ENCODE measurements at places on chromosomes 16 and 17.

DNA sequence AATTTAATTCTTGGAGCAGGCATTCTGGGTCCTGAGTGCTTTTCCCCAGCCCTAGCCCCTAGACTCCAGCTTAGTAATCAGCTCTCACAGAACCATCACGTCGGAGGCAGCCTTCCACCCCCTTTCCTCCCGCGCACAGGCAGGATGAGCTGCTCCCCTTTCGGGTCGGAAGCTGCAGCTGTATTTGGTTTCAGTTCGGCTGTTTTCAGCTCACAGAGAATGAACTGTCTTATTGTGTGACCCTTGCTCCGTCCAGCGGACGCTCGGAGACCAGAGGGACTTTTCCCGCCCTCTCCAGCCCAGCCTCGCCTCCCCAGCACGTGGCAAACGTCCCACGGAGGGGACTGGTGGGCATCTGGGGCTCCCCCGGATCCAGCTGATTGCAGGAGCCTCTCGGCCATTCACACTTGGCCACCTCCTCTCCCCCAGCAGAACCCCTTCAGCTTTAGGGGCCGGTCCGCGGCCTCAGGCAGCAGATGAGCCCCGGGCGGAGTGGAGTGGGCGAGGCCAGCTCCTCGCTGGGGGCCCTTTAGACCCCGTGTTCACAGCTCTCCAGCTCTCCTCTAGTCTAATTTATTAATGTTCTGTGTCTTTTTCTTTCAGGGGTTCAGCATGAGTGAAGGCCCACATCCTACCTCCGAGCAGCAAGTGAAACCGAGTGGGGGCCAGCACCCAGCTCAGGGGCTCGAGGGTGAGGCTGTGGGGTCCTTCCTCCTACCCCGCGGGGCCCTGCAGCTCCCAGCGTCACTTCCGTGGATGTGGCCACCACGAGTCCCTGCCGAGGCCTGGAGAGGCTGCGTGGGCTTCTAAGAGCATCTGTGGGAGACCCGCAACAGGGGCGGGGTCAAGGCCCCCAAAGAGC is 863 bp upstream of the UTS2R start:
- DNase-seq = no peak

GRCh38 chr16:47127541-47127940 is 16.2 kb downstream of the NETO2 start:
- no peak for DNase-seq

- DNase-seq = no peak
Observed at GRCh38 chr17:9249245-9249953, 228.1 kb downstream of the NTN1 start.

DNA sequence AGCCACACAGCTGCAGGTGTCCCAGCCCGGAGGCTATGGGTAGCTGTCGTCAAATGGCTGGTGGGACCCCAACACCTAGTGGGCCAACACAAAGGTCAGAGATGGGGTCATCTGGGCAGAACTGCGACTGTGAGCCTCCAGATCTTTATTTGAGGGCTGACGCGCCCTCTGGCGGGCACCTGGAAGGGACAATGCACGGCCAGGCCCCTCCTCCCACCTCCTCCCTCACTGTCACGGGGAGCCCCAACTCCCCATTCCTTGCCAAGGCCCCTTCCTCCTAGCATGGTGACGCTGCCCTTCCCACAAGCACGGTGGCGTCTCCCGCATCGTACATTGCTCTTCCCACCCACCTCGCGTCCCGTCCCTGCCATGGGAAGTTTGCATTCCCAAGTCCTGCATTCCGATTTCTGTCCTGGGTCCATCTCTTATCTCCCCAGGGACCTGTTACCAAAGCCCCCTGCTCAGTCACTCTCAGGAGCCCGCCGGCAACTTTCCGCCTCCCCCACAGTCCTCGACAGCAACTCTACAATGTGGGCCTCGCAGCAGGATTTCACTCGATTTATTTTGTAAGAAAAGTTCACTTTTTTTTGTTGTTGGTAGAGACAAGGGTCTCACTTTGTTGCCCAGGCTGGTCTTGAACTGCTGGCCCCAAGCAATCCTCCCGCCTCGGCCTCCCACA is 1.0 kb downstream of the TLE7 start:
- DNase-seq = no peak

- DNase-seq = no peak
Observed at GRCh38 chr17:1299552-1300370, 20.3 kb downstream of the TRARG1 start.

DNA sequence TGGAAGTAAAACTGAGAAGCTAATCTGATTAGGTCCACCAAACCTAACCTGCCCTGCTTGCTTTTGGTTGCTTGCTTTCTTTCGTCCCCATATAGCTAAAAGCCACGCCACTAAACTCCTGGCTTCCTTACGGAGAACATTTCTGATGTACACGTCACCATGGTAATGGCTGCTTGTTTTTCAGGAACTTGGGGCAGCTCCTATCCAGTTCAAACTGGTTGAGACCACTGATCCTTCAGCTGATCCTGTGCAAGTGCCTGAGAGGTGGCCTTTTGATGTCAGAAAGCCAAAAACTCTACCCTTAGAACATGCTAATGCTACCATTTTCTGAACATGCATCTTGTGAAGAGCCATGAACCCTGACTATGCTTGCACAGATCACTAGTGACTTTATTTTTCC is 14.4 kb upstream of the DHRS7C start:
- no peak for DNase-seq

DNA sequence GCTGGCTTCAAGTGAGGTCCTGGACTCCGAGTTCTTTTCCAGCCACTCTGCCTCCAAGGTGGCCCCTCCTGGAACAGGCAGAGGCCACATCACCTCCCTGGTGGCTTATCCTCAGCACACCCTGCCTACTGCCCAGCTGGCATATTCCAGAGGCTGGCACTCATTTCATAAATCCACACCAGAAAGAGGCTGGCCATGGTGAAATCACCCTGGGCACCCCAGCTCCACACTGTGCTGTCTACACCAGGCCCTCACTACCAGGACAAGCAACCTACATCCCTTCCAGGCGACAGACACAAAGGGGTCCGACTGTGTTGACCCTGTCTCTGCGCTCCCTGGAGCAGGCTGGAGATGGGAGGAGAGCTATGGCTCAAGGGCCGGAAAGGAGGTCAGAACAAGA is 100.2 kb downstream of the C16orf78 start:
- no peak for DNase-seq

GRCh38 chr16:87784812-87785211 is 19.0 kb upstream of the KLHDC4 start:
- no peak for DNase-seq

DNA sequence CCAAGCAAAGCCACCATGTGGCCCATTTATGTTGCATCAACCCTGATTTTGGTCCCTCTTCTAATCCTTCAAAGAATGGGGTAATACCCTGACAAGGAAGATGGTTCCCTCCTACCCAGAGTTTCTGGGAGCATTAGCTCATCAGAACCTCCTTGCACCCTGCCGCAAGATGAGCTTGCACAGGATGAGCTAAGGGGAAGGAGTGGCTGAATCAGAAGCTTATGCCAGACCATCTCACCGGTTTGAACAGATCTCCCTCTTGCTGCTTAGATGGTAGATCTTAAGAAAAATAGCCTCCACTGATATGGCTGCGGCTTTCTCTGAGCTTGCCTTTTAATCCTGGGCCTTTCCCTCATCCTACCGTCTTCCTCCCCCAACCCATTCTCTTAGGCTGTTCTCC is 175.1 kb downstream of the SOX9 start:
- DNase-seq = no peak

DNA sequence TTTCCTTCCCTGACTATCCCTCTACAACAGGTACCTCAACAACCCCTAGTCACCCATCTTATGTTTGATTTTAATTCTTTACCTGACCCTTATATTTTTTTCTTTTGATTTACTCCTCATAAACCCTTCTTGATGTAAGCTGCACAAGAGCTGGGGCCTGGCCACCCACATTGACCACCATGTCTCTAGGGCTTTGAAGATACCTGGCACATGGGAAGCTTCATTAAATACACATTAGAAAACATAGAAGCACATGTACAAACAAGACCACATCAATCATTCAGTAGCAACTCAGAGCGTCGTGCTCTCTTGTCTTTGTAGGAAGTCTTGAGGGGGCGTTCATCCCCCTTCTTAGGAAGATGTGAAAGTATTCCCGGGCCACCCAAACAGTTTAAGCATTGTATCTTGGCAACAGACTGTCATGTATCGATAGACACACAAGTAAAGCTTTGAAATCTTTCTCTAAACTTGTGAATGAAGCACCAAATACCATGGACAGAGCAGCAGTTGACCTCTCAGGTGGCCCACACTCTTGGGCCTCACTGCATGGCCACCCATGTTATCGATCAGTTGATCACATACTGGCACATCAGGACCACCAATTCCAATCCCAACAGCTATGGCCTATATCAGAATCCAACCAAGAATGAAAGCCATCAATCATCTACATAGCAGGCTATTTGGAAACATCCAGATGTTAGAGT is 183.6 kb downstream of the ZFHX3 start:
- DNase-seq = no peak

DNA sequence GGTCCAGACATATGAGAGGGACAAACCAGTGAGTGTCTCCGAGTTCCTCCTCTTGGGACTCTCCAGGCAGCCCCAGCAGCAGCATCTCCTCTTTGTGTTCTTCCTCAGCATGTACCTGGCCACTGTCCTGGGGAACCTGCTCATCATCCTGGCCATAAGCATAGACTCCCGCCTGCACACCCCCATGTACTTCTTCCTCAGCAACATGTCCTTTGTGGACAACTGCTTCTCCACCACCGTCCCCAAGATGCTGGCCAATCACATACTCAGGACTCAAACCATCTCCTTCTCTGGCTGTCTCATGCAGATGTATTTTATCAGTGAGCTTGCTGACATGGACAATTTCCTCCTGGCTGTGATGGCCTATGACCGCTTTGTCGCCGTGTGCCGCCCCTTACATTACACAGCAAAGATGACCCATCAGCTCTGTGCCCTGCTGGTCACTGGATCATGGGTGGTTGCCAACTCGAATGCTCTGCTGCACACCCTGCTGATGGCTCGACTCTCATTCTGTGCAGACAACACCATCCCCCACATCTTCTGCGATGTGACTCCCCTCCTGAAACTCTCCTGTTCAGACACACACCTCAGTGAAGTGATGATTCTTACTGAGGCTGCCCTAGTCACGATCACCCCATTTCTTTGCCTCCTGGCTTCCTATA is 19.2 kb downstream of the ZNF200 start:
- no peak for DNase-seq

DNA sequence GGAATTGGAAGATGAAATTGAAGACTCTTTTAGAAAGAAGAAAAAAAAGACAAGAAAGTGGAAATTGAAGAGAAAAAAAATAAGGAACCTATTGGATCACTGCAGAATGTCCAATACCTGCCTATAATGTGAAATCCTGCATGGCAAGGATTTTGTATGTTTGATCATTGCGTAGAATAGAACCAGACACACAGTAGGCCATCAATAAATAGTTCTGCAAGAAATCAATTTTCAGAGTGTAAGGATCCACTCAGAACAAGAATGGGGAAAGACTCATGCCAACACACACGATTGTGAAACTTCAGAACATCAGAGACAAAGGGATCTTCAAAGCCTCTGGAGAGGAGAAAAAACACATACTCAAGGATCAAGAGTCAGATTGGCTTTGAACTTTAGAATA is 39.7 kb upstream of the DHX40 start:
- DNase-seq = no peak

GRCh38 chr16:85445779-85446222 is 167.3 kb upstream of the GSE1 start:
- no peak for DNase-seq

DNA sequence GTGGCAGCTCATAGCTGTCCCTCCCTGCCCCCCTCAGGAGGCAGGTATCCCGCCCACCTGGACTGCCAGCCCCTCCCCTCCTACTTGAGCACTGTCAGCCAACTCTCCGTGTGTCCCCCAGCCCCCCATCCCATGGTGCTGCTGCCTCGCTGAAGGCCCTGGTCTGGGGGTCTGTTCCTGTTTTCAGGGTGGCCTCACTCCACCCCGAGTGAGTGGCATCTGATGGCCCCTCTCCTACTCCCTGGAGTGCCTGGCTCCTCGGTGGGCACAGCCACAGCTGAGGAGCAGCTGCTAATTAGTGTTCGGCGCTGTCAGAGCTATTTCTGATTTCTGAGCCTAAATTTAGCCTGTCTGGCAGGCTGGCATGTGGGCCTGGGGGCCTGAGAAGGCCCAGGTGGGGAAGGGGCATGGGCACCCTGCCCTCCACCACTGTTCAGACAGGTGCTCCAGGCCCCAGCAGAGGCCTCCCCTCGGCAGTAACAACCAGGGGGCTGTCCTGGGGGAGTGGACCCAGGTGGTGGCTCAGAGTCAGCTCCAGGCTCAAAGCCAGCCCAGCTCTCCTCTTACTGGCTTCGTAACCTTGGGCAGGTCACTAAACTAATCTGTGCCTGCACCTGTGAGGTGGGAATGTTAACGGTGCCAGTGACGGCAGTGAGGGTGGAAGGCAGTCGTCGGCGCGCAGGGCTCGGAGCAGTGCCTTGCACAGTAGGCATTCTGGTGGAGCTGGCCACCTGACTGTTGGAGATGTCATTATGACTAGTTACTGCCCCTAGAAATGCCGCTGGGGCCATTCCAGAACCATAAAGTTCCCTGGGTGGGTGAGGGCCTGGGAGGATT is 6.5 kb downstream of the FMNL1 start:
- DNase-seq = no peak

- DNase-seq = peak; percentile 53
Observed at GRCh38 chr16:85246473-85246872, 134.2 kb upstream of the CIBAR2 start.

DNA sequence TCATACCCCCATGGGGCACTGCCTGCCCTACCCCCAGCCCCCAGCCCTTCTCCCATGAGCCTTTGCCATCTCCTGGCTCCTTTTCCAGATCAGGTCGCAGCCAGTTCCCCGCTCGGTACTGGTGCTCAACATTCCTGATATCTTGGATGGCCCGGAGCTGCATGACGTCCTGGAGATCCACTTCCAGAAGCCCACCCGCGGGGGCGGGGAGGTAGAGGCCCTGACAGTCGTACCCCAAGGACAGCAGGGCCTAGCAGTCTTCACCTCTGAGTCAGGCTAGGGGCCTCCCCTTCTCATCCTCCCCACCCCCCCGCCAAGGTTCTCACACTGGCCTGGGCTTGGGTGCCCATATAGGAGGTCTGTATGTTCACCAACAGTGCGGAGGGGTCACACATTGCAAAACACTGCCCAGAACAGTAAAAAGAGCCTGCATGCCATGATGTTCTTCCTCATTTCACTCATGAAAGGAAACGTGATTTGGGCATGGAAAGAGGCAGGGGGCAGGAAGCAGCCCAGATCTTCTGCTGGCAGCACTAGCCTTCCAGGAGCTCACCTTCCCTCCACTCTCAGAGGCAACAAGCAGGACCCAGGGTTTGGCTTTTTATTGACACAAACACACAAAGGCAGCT is 7.5 kb downstream of the IFI35 start:
- DNase-seq = no peak

GRCh38 chr16:79347277-79347676 is 253.3 kb downstream of the MAF start:
- DNase-seq = no peak

DNA sequence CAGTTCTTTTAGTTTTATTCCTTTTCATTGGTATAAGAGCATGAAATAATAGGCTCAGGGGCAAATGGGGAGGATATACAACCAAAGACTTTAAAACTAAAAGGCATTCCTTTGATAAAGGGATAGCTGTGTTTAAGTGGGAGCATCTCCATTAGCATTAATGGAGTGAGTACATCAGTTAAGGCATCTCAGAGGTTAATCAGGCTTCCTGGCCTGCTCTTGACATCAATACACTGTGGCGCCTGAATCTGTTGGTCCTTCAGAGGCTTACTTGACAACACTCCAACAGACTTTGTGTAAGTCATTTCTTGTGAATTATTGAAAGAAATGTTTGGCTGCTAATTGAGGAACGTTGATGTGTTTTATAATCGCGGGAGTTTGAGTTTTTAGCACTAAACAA is 230.7 kb downstream of the BCAS3 start:
- DNase-seq = no peak

- no peak for DNase-seq
Observed at GRCh38 chr16:84044118-84044488, 1.5 kb upstream of the SLC38A8 start.

- DNase-seq = no peak
Observed at GRCh38 chr16:85908444-85908843, 9.5 kb downstream of the IRF8 start.
